Astrocyte (in vitro differentiated cells and primary cell): ENCODE measurements at places on chromosomes 6 and 20. TPM values are rescaled to one million over a fixed set of nuclear protein-coding genes. Genes with fewer than 3 reads are reported as not detected.

Gene TRAPPC3L
- not detected in 2 replicates for total RNA-seq

Gene BPIFB2
- total RNA-seq = not detected in 2 replicates

Gene BPIFB1
- total RNA-seq = not detected in 2 replicates

Gene SLC17A2
- not detected in 2 replicates for total RNA-seq

Gene NRM
- 12.2 and 12.8 TPM in 2 replicates for total RNA-seq

Gene MSH5
- total RNA-seq = 5.7 and 6.8 TPM in 2 replicates

Gene RBM12
- 78.1 and 88.4 TPM in 2 replicates for total RNA-seq

DNA sequence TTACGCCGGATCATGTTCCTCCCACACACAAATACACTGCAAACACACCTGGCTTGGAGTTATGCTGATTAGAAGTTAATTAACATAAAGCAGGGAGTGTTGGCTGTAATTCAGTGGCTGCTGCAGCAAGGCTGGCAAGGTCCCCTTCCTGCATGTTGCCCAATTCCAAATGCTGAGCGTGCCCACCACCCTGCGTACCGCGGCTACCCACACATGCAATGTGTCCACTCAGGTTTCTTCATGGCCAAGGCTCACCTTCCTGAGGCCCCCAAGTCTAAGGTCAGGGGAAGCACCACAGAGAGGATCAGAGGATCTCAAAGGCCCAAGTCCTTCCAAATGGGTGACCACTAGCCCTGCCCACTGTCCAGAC lies 11.6 kb upstream of the PRND start:
- H3K27me3 ChIP-seq = peaks cover 2% of the 10 kb centered on the region
- H3K4me1 ChIP-seq = no peaks in the 10 kb centered on the region
- no peak overlapping the region for H3K4me3 ChIP-seq

DNA sequence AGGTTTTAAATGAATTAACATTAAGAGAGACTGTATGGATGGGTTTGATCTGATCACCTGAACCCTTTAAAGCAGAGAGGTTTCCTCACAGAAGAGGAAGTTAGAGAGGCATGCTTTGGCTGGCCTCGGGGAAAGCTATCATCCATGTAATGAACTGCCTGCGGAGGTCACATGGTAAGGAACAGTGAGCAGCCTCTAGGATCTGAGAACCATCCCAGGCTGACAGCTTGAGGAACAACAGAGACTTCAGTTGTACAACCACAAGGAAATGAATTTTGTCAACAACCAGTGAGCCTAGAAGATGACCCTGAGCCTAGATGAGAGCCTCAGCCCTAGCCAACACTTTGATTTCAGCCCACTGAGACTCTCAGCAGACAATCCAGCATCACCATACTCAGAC lies 2.9 kb upstream of the COL21A1 start:
- DNase-seq = no peak
- no peak overlapping the region for H3K4me3 ChIP-seq
- no peaks in the 10 kb centered on the region for H3K36me3 ChIP-seq
- peaks cover 13% of the 10 kb centered on the region for H3K4me1 ChIP-seq
- H3K27me3 ChIP-seq = peaks cover 15% of the 10 kb centered on the region

DNA sequence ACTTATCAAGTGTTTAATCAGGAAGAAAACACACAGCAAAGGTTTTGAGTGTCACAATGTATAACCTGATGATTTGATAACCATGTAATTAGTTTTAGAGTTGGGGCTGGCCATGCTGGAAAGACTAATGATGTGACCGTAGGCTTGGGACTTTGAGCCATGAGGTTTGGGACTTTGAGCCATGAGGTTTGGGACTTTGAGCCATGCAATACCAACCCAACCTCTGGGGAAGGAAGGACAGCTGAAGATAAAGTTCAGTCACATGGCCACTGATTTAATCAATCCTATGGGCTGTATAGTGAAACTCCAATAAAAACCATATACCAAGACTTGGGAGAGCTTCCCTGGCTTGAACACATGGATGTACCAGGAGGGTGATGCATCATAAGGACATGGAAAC lies 32.8 kb downstream of the SLC35B3 start:
- H3K27me3 ChIP-seq = no peaks in the 10 kb centered on the region
- no peaks in the 10 kb centered on the region for H3K4me1 ChIP-seq
- DNase-seq = no peak

DNA sequence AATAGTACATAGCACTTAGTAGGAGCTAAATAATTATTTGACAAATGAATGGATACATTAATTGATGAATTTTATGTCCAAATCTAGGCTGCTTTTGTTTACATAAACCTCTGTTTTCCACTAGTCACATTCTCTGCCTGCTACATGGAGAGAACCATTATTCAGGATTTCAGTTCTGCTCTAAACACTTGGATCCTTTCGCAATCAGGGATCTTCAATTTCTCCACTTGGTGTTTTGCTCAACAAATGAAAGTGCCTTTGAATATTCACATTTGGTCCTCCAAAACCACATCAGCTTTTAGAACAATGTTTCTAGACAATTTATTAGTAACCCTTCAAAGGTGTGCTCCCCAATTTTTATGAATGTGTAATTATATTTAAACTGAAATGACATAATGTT lies 30.6 kb upstream of the HLA-DQB1 start:
- H3K4me3 ChIP-seq = no peak overlapping the region
- H3K27ac ChIP-seq = no peak overlapping the region
- no peaks in the 10 kb centered on the region for H3K4me1 ChIP-seq
- peaks cover 6% of the 10 kb centered on the region for H3K27me3 ChIP-seq
- no peaks in the 10 kb centered on the region for H3K36me3 ChIP-seq

DNA sequence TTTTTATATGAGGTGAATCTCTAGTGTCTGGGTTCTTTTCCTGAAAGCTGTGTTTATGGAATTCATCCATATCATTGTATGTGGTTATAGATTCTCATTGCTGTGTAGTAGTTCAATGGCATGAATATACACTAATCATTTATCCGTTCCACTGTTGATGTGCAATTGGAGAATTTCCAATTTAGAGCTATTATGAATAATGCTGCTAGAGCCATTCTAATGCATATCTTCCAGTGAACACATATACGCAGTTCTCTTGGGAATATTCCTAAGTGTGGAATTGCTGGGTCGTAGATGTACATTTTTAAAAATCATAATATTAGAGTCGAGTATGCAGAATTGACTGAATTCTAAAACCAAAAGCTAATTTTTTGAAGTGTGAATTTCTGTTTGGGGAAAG lies 327.5 kb upstream of the JAG1 start:
- H3K4me1 ChIP-seq = peaks cover 12% of the 10 kb centered on the region
- H3K4me3 ChIP-seq = no peak overlapping the region
- no peak for DNase-seq

GRCh38 chr20:61161726-61162390 lies 90.2 kb upstream of the CDH4 start:
- DNase-seq = no peak
- H3K4me1 ChIP-seq = peaks cover 5% of the 10 kb centered on the region
- no peak overlapping the region for H3K4me3 ChIP-seq
- no peak overlapping the region for H3K27ac ChIP-seq

GRCh38 chr20:4811661-4812181 lies 90.0 kb downstream of the PRND start:
- no peak overlapping the region for H3K27ac ChIP-seq
- no peaks in the 10 kb centered on the region for H3K27me3 ChIP-seq
- H3K4me3 ChIP-seq = no peak overlapping the region

GRCh38 chr6:3200682-3201081 lies 26.8 kb downstream of the TUBB2B start:
- no peak overlapping the region for H3K4me3 ChIP-seq
- no peak for DNase-seq
- H3K27ac ChIP-seq = no peak overlapping the region
- no peaks in the 10 kb centered on the region for H3K27me3 ChIP-seq
- peaks cover 2% of the 10 kb centered on the region for H3K4me1 ChIP-seq

DNA sequence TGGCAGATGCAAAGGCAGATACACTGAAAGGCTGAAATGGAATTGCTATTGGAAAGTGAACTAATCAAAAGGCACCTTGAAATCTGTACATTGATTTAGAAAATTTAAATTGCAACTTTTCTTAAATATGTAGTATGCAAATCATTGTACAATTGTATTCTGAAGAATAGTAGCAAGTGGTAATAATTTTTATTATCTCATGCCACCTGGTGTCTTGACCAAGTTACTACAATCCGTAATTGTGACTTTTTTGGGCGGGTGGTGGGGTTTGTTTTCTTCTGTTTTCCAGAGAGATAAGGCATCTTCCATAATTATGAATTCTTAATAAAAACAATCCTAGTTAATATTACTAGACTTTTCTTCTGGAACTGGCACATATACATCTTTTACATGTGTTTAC lies 12.5 kb upstream of the BCKDHB start:
- H3K4me3 ChIP-seq = no peak overlapping the region
- no peak overlapping the region for H3K27ac ChIP-seq
- DNase-seq = peak; percentile 12
- no peaks in the 10 kb centered on the region for H3K36me3 ChIP-seq
- H3K27me3 ChIP-seq = peaks cover 3% of the 10 kb centered on the region
- H3K4me1 ChIP-seq = no peaks in the 10 kb centered on the region

- no peaks in the 10 kb centered on the region for H3K27me3 ChIP-seq
- H3K36me3 ChIP-seq = no peaks in the 10 kb centered on the region
- peak overlapping the region; percentile 42 for H3K27ac ChIP-seq
Observed at GRCh38 chr6:93779086-93779841, 359.9 kb upstream of the EPHA7 start.

DNA sequence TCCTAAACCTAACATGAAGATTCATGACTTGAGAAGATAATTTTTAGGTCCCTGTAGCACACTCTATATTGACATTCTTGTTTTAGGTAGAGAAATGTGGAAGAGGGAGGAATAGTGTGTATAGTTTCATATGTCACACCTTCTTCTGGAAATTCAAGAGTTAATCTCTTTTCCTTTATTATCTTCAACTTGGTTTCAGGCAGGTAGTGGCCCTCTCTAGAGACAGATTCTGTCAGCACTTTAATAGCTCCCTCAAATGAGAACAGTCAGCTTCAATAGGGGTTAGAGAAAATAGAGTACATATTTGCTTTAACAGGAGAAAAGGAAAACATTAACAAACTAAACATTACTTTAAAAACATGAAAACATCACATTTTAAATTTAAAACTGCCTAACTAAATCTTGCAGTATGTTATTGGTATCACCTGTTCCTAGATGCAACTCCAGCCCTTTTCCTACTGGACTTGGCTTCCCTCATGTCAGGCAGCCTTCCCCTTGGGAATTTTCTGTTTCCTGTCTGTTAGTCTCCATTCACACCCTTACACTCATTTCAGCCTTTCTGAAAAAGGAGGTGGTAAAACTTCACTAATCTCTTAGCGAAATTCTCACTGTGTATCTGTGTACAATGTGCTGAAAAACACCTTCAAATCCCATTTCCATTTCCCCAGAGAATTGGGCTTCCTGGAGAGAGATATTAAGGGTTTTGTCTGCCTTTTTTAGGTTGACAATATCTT lies 192.3 kb upstream of the RNF217 start:
- no peak overlapping the region for H3K4me3 ChIP-seq
- no peaks in the 10 kb centered on the region for H3K27me3 ChIP-seq
- no peaks in the 10 kb centered on the region for H3K36me3 ChIP-seq
- no peaks in the 10 kb centered on the region for H3K4me1 ChIP-seq
- no peak overlapping the region for H3K27ac ChIP-seq

DNA sequence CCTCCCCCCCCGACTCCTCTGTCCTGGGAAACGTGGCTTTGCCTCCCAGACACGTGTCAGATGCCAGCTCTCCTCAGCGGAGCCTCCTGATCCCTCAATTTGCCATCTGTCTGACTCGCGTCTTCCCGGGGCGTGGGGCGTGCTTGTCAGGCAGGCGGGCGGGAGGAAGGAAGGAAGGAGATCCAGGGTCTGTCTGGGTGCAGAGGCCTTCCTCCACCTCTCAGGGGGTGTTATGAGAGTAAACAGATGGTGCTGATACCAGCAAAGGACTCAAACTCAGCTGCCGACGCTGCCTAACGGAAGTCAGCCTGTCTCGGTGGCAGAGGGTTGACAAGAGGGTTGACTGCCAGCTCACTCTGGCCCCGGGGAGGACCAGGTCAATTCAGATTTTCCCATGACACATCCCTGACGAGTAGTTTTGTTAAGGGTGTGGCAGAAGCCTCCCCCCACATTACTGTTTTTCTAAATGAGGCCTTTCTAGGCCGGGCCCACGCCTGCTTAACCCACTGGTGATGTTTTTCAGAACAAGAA lies 17.0 kb downstream of the UQCC2 start:
- no peaks in the 10 kb centered on the region for H3K36me3 ChIP-seq
- no peak overlapping the region for H3K4me3 ChIP-seq
- DNase-seq = peak; percentile 48
- H3K27me3 ChIP-seq = no peaks in the 10 kb centered on the region

- no peak overlapping the region for H3K27ac ChIP-seq
- no peaks in the 10 kb centered on the region for H3K36me3 ChIP-seq
- H3K27me3 ChIP-seq = no peaks in the 10 kb centered on the region
- DNase-seq = no peak
Observed at GRCh38 chr6:115582386-115582785, 478.3 kb downstream of the FRK start.

GRCh38 chr20:44834693-44835092 lies 24.3 kb upstream of the RIMS4 start:
- no peak overlapping the region for H3K4me3 ChIP-seq
- H3K27ac ChIP-seq = no peak overlapping the region
- peaks cover 35% of the 10 kb centered on the region for H3K27me3 ChIP-seq
- H3K36me3 ChIP-seq = no peaks in the 10 kb centered on the region
- no peak for DNase-seq

GRCh38 chr6:14824484-14825275 lies 421.2 kb upstream of the JARID2 start:
- no peak overlapping the region for H3K4me3 ChIP-seq
- no peak overlapping the region for H3K27ac ChIP-seq
- peaks cover 9% of the 10 kb centered on the region for H3K4me1 ChIP-seq
- H3K27me3 ChIP-seq = no peaks in the 10 kb centered on the region
- no peaks in the 10 kb centered on the region for H3K36me3 ChIP-seq

- H3K27ac ChIP-seq = no peak overlapping the region
- no peaks in the 10 kb centered on the region for H3K36me3 ChIP-seq
- H3K4me1 ChIP-seq = no peaks in the 10 kb centered on the region
- no peak overlapping the region for H3K4me3 ChIP-seq
- no peaks in the 10 kb centered on the region for H3K27me3 ChIP-seq
- DNase-seq = no peak
Observed at GRCh38 chr6:47679322-47679906, 19.0 kb upstream of the ADGRF4 start.

DNA sequence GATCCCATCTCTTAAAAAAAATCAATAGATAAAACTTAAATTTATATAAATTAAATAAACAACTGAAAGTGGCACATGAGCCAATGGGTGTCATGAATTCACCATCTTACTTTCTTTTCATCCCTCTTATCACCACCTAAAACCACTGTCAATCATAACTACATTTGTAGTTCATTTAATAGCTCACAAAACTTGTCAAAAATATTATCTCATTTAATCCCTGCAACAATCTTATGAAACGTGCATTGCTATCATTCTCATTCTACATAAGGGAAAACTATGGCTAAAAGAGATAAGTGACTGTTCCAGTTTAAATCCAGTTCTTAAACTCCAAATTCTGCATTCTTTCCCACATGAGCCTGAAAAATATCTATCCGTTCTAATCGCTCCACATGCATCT lies 80.6 kb upstream of the BEND6 start:
- no peak overlapping the region for H3K27ac ChIP-seq
- H3K36me3 ChIP-seq = no peaks in the 10 kb centered on the region
- no peak overlapping the region for H3K4me3 ChIP-seq
- H3K27me3 ChIP-seq = no peaks in the 10 kb centered on the region
- peaks cover 5% of the 10 kb centered on the region for H3K4me1 ChIP-seq

GRCh38 chr6:118867181-118867580 lies 26.8 kb upstream of the ASF1A start:
- no peaks in the 10 kb centered on the region for H3K36me3 ChIP-seq
- DNase-seq = peak; percentile 25
- no peak overlapping the region for H3K27ac ChIP-seq
- no peaks in the 10 kb centered on the region for H3K4me1 ChIP-seq
- H3K4me3 ChIP-seq = no peak overlapping the region
- no peaks in the 10 kb centered on the region for H3K27me3 ChIP-seq
